Colonic mucosa (tissue), 4 donors: ENCODE measurements at places on chromosomes 12 and 14. TPM values are rescaled to one million over a fixed set of nuclear protein-coding genes. Genes with fewer than 3 reads are reported as not detected.
A peak's percentile ranks its signal among the peaks of the same experiment; 100 is the strongest.

- H3K36me3 ChIP-seq, result no peaks in the 10 kb centered on the region
- no peak overlapping the region for H3K27ac ChIP-seq
- no peaks in the 10 kb centered on the region for H3K27me3 ChIP-seq
Observed at GRCh38 chr12:115640929-115641328, 636.6 kb downstream of the MED13L start.

DNA sequence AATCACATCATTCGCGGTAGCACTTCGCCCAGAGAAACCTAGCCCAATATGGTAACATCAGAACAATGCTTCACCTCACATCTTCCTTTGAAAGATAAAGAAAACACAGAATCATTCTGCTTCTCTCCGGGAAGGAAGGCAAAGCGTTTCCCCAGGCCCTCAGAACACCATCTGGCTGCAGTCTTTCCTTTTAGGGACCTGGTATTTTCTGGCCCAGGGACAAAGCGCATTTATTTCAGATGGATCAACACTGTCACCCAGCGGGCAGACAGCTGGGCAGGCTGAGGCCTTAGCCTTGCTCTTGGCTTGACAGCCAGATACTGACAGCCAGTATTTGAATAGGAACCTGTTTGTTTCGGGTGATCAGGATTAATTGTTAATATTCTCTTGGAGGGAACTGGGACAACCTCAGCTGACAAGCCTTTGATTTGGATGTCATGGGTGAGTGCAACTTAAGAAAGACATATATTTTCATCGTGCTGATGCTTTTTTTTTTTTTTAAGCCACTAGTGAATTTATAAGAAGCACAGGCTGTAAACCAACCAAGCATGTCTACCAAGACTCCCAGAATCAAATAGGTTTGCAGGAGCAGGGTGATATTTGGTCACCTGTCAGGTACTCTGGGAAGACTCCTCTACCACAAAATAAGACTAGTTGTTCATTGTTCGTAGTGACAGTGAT, 118.9 kb downstream of the VEZT start:
- peak; percentile 56 for DNase-seq
- peak overlapping the region; percentile 27 for H3K27ac ChIP-seq
- H3K4me3 ChIP-seq, result no peak overlapping the region

DNA sequence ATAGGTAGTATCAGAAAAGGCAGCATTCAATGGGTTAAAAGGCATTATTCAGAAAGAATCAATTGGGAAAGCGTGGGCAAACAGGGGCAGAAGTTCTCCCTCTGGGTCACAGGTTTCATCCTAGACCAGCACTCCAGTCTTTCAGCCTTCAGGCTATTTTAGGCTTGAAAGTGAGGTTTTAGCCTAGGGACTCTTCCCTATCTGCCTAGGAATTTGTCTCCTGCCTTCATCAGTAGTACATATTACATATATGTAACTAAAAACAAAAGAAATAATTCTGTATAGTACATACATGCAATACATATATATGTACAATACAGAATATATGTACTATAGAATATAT, 34.6 kb upstream of the PCNX1 start:
- H3K27ac ChIP-seq, result no peak overlapping the region
- H3K27me3 ChIP-seq, result no peaks in the 10 kb centered on the region
- no peaks in the 10 kb centered on the region for H3K36me3 ChIP-seq
- DNase-seq, result no peak
- no peaks in the 10 kb centered on the region for H3K4me1 ChIP-seq
- H3K4me3 ChIP-seq, result no peak overlapping the region

GRCh38 chr12:41186026-41186425, 2.1 kb upstream of the PDZRN4 start:
- peaks cover 7% of the 10 kb centered on the region for H3K27me3 ChIP-seq
- H3K36me3 ChIP-seq, result no peaks in the 10 kb centered on the region
- no peak overlapping the region for H3K27ac ChIP-seq
- no peak for DNase-seq

The NOS1 gene
- total RNA-seq, result 1.9 TPM

The DGKA gene
- total RNA-seq, result 80.2 TPM

The RNASE3 gene
- not detected for total RNA-seq
